Body of pancreas (tissue), 4 donors: ENCODE measurements at places on chromosomes 16 and 17. TPM values are rescaled to one million over a fixed set of nuclear protein-coding genes. Genes with fewer than 3 reads are reported as not detected.
A peak's percentile ranks its signal among the peaks of the same experiment; 100 is the strongest.

DNA sequence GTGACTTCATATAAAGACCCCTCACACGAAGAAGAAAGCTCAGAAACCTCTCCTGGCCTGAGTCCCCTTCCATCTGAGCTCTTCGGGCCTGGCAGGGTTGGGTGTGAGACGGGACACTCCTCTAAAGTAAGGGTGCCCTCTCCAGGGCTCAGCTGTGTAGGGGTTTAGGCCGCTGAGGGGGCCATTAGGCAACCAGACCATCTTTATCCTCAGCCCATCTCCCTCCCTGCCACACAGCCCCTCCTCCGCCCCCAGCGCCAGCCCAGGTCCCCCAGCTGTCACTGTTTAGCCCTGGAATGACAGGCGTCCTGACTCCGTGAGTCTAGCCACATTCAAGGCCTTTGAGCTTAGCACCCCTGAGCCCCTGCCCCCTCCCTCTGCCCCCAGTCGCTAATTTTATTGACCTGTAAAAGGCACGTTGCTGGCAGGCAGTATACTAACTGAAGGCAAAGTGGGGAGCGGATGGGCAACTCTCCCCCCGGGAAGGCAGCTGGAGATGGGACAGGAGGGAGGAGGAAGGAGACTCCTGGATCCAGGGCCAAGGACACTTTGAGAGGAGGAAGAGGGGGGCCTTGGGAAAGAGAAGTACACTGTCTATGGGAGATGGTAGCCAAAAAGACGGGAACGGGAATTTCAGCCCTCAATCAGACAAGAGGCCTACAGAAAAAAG is 592 bp upstream of the ZNF385C start:
- H3K27ac ChIP-seq: no peak overlapping the region
- no peaks in the 10 kb centered on the region for H3K36me3 ChIP-seq
- no peak for DNase-seq
- no peaks in the 10 kb centered on the region for H3K27me3 ChIP-seq
- H3K4me3 ChIP-seq: no peak overlapping the region

- H3K27ac ChIP-seq: no peak overlapping the region
- no peaks in the 10 kb centered on the region for H3K36me3 ChIP-seq
- no peaks in the 10 kb centered on the region for H3K4me1 ChIP-seq
- no peak for DNase-seq
- H3K4me3 ChIP-seq: no peak overlapping the region
Observed at GRCh38 chr17:15085890-15086677, 179.0 kb downstream of the PMP22 start.

GRCh38 chr17:8137645-8138373 is 13.9 kb upstream of the HES7 start:
- DNase-seq: no peak
- H3K27me3 ChIP-seq: no peaks in the 10 kb centered on the region

DNA sequence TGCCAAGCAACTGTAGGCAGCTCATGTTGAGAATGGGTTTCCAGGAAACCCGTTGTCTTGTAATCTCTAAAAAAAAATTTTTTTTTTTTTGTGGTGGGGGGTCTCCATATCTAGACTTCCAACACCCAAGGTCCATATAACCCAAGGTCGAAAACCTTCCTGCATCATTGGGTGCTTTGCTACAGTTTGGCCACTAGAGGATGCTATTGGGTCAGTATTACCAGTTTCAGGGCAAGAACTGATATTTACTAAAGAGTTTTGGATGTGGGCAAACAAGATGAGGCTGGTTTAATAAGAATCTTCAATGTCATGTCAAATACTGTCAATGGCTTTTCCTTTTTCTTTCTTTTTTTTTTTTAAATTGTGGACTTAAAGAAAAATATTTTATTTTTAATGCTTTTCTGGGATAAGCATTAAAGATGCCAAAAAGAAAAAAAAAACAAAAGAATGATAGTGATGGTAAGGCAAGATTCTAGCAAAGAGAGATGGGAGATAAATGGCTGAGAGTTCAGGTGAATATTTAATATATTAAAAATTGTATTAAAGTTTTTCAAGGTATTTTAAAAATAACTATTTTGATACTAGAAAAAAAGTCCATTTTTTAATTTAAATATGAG is 62.2 kb downstream of the DHRS7C start:
- no peak overlapping the region for H3K27ac ChIP-seq
- no peaks in the 10 kb centered on the region for H3K27me3 ChIP-seq
- DNase-seq: no peak
- no peaks in the 10 kb centered on the region for H3K36me3 ChIP-seq
- H3K4me1 ChIP-seq: no peaks in the 10 kb centered on the region

GRCh38 chr16:9139965-9140364 is 48.5 kb downstream of the HAPSTR1 start:
- no peaks in the 10 kb centered on the region for H3K27me3 ChIP-seq
- no peak overlapping the region for H3K27ac ChIP-seq
- H3K4me1 ChIP-seq: peaks cover 5% of the 10 kb centered on the region

GRCh38 chr17:56373981-56374833 is 219.3 kb upstream of the NOG start:
- no peak overlapping the region for H3K4me3 ChIP-seq
- H3K27me3 ChIP-seq: no peaks in the 10 kb centered on the region
- no peaks in the 10 kb centered on the region for H3K36me3 ChIP-seq
- DNase-seq: no peak
- H3K4me1 ChIP-seq: no peaks in the 10 kb centered on the region
- no peak overlapping the region for H3K27ac ChIP-seq

DNA sequence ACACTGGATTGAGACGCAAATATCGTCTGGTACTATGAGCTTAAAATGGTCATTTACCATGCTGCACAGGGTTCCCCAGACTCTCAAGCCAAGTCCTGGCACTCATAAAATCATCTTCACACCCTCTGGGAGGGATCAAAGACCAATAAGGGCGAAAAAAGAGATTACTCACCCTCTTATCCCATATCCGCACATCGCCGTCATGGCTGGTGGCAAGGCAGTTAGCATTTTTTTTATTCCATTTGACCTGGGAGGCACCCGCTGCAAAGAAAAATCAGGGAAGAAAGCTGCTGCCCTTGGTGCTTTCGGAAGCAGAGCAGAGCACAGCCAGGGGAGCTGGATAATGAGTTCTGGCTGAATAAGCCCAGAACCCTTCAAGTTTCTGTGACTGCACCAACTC is 42.4 kb downstream of the WDR59 start:
- DNase-seq: no peak
- H3K36me3 ChIP-seq: peaks cover 4% of the 10 kb centered on the region
- no peak overlapping the region for H3K4me3 ChIP-seq
- no peaks in the 10 kb centered on the region for H3K27me3 ChIP-seq
- H3K27ac ChIP-seq: no peak overlapping the region

- H3K4me3 ChIP-seq: no peak overlapping the region
- no peaks in the 10 kb centered on the region for H3K4me1 ChIP-seq
- H3K27ac ChIP-seq: no peak overlapping the region
- no peak for DNase-seq
Observed at GRCh38 chr17:72952220-72952619, 140.3 kb downstream of the SLC39A11 start.

GRCh38 chr16:21167360-21167759 is 8.9 kb downstream of the LDAF1 start:
- DNase-seq: no peak
- peaks cover 16% of the 10 kb centered on the region for H3K4me1 ChIP-seq
- no peak overlapping the region for H3K4me3 ChIP-seq
- no peak overlapping the region for H3K27ac ChIP-seq
- no peaks in the 10 kb centered on the region for H3K27me3 ChIP-seq
- H3K36me3 ChIP-seq: no peaks in the 10 kb centered on the region

DNA sequence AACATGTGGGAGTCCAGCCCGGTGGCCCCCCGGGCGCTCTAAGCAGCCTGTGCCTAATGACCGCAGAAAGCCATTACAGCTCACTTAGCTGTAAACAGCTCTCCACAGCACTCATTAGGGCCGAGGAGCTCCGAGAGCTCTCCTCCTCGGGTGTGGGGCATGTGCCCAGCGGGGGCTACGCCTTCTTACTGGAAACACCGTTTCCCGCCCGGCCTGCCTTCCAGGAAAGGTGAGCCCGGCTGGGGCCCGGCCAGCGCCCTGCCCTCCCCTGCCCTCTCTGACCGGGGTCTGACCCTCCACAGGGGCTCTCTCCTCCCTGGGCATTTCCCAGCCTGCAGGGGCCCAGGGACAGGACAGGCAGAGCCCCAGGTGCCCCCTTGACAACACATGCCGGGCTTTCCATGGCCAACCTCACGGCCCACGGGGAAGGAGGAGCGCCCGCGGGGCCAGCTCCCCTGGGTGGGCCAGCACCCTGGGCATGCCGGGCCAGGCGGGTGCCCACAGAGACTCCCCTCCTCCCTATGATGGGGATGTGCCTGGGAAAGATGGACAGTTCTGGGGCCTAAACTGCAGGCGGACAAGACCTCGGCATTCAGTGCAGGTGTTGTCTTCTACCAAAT is 72.6 kb downstream of the SDK2 start:
- H3K27me3 ChIP-seq: no peaks in the 10 kb centered on the region
- no peaks in the 10 kb centered on the region for H3K36me3 ChIP-seq
- H3K4me1 ChIP-seq: no peaks in the 10 kb centered on the region
- no peak overlapping the region for H3K27ac ChIP-seq
- no peak overlapping the region for H3K4me3 ChIP-seq

GRCh38 chr17:39238311-39238972 is 12.7 kb upstream of the STAC2 start:
- DNase-seq: peak; percentile 50
- no peak overlapping the region for H3K4me3 ChIP-seq
- H3K4me1 ChIP-seq: no peaks in the 10 kb centered on the region
- no peaks in the 10 kb centered on the region for H3K36me3 ChIP-seq
- H3K27ac ChIP-seq: no peak overlapping the region
- peaks cover 4% of the 10 kb centered on the region for H3K27me3 ChIP-seq

- H3K4me3 ChIP-seq: no peak overlapping the region
- peak; percentile 36 for DNase-seq
- H3K36me3 ChIP-seq: no peaks in the 10 kb centered on the region
Observed at GRCh38 chr17:31068291-31068690, 26.5 kb upstream of the NF1 start.

GRCh38 chr16:56977216-56977615 is 12.1 kb upstream of the NLRC5 start:
- no peak overlapping the region for H3K27ac ChIP-seq
- DNase-seq: no peak
- H3K4me3 ChIP-seq: no peak overlapping the region
- no peaks in the 10 kb centered on the region for H3K27me3 ChIP-seq

- H3K27ac ChIP-seq: peak overlapping the region; percentile 14
- H3K4me1 ChIP-seq: peaks cover 36% of the 10 kb centered on the region
- no peaks in the 10 kb centered on the region for H3K36me3 ChIP-seq
- no peak overlapping the region for H3K4me3 ChIP-seq
- DNase-seq: no peak
Observed at GRCh38 chr17:309361-309888, 43.2 kb downstream of the RPH3AL start.

- H3K36me3 ChIP-seq: no peaks in the 10 kb centered on the region
- no peak overlapping the region for H3K27ac ChIP-seq
- DNase-seq: peak; percentile 48
- no peaks in the 10 kb centered on the region for H3K4me1 ChIP-seq
- no peak overlapping the region for H3K4me3 ChIP-seq
- H3K27me3 ChIP-seq: no peaks in the 10 kb centered on the region
Observed at GRCh38 chr17:43671031-43671692, 9.4 kb upstream of the MEOX1 start.

DNA sequence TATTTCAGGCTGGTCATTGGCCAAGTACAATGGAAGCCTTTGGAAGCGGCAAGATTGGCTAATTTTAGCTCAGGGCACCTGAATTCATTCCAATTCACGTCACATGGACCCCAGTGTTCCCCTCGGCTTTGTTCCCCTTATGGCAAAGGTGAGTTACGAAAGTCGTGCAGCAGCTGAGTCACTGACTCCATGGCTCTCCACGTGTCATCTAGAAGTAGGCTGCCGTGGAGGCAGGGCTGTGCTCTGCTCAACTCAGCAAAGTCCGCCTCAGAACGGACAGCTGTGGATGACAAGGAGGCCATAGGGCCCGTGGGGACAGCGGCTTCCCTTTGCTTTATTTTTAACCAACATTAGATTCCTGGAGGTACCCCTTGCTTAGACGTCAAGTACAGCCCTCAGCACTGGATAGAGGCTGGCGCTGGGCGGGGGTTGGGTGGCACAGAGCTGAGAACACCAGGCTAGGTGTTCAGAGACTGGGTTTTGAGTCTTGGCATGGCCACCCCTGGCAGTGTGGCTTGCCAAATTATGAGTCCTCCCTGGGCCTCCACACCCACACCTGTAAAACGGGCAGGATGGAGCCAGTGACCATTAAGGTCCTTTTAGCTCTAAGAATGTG is 23.6 kb downstream of the ADAD2 start:
- no peak for DNase-seq
- H3K27ac ChIP-seq: no peak overlapping the region
- no peaks in the 10 kb centered on the region for H3K27me3 ChIP-seq
- H3K36me3 ChIP-seq: no peaks in the 10 kb centered on the region

GRCh38 chr16:84732674-84733352 is 33.0 kb downstream of the USP10 start:
- no peak overlapping the region for H3K4me3 ChIP-seq
- no peaks in the 10 kb centered on the region for H3K36me3 ChIP-seq
- no peaks in the 10 kb centered on the region for H3K27me3 ChIP-seq
- no peak for DNase-seq
- peaks cover 46% of the 10 kb centered on the region for H3K4me1 ChIP-seq

DNA sequence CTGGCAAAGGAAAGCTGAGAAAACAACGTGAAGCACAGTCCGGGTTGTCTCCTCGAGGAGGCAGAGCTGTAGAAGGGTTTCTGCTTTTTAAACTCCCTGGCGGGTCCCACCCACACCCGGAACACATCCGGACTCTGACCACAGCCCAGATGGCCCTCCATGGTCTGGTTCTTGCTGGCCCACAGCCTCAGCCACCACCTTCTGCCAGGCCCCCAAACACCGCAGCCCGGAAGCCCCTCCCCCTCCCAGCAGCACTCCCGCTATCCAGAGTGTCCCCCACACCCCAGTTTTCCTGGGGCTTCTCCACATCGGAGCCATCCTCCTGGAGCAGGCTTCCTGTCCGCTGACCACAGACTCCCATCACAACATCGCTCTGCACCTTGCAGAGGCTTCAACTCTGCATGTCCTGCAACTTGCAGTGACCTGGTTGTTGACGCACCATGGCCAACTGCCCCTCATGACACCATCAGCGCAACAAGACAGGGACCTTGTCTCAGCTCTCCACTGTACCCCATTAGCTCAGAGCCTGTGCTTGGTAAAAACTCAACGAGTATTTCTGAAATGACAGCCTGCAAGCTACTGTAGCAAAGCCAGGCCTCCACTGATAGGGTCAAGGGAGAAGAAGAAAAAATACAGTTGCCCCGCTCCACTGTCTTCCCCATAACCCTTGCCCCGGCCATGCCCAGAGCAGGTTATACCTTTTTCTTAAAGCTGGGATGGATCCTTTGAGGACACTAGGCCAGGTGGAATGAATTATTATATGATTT is 129.8 kb downstream of the C16orf78 start:
- no peak for DNase-seq
- H3K4me3 ChIP-seq: no peak overlapping the region
- no peak overlapping the region for H3K27ac ChIP-seq
- no peaks in the 10 kb centered on the region for H3K27me3 ChIP-seq

- no peak overlapping the region for H3K27ac ChIP-seq
- no peaks in the 10 kb centered on the region for H3K4me1 ChIP-seq
- no peak for DNase-seq
- H3K27me3 ChIP-seq: no peaks in the 10 kb centered on the region
- H3K36me3 ChIP-seq: no peaks in the 10 kb centered on the region
- no peak overlapping the region for H3K4me3 ChIP-seq
Observed at GRCh38 chr16:81376880-81377279, 62.1 kb downstream of the GAN start.

The KRTAP9-9 gene
- not detected for total RNA-seq

The PDF gene
- 45.2 TPM for total RNA-seq

The INCA1 gene
- 1.0 TPM for total RNA-seq

The ACSM5 gene
- 2.3 TPM for total RNA-seq

The ZSCAN10 gene
- total RNA-seq: not detected

The KREMEN2 gene
- total RNA-seq: 6.3 TPM
